ENCODE measurements at places on chromosomes 3 and 15.
A peak's percentile ranks its signal among the peaks of the same experiment; 100 is the strongest.

GRCh38 chr15:72827226-72827625 is 43.7 kb upstream of the ADPGK start:
- no peak for DNase-seq

DNA sequence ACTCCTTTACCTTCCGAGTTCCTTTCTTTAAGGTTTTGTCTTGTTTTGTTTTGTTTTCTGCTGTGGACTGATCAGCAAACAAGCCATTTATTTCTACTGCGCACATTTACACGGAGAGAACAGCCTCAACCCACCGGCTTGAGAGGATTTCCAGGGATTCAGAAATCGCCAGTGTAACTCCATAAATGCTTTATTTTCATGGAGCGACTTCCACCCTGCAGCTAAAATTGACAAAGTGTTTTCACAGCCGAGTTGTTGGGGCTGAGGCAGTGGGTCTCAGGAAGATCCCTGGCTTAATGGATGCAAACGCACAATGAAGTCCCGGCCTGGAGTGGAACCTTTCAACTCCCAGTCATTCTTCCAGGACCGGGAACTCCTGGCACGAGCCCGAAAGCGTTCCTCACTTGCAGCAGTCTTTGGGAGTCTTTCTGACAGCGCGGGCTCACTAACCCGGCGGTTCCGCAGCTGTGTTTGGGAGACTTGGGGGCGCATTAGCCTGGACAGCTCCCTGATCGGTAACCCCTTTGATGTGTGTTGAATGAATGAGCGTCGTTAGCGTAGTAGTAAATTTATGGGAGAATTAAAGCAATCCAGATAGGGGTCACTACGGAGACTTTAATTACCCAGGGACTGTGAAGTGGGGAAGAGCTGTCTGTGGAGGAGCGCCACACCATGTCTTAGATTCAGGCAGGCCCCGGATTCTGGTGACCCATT is 785 bp upstream of the MYRIP start:
- no peak for DNase-seq

DNA sequence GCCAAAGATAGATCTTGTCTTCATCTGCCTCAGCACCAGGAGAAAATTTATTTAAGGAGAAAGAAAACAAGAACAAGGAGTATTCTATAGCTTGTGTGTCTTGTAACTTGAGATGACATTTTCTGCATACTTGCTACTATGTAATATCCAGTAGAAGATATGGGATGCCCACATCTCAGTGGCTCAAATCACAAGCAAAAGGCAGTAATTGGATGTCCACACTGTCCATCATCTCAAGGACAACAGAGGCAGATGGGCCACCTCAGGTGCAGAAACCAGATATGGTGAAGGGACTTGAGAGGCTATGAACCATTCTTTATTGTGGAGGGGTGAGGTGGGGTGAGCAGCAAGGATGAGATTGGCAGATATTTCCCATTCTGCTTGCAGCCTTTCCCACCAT is 309.0 kb downstream of the GBE1 start:
- no peak for DNase-seq

DNA sequence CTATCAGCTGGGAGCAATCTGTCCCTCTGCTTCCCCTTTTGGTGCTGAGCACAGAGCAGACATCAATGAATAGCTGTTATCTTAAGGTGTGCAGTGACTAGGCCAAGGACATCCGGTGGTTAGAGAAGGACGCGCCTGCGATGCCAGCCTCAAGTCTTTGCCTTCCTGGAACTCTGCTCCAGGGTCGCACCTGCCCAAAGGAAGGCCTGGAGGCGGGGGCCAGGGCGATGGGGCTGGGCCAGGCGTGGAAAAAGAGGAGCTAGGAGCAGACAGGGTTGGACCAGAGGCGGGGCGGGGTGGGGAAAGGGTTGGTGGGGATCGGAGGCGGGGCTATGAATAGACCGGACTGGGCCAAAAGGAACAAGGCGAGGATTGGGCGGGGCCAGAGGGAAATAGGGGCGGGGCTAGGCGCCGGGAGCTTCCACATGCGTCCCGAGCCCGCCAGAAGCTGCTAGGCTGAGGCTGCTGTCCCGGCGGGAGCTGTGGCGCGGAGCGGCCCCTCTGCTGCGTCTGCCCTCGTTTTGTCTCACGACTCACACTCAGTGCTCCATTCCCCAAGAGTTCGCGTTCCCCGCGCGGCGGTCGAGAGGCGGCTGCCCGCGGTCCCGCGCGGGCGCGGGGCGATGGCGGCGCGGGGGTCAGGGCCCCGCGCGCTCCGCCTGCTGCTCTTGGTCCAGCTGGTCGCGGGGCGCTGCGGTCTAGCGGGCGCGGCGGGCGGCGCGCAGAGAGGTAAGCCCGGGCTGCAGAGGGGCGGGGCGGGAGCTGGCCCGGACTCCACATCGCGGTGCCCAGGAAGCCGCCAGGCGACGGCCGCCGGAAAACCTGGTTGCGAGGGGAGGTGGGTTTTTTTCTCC is at the start of gene CHRNA5:
Gene CHRNA5 (plus strand): TSS at position 424 of the 854 bp plus-strand sequence. CDS start 200 bp downstream, at position 624.
- DNase-seq: peak; percentile 7

DNA sequence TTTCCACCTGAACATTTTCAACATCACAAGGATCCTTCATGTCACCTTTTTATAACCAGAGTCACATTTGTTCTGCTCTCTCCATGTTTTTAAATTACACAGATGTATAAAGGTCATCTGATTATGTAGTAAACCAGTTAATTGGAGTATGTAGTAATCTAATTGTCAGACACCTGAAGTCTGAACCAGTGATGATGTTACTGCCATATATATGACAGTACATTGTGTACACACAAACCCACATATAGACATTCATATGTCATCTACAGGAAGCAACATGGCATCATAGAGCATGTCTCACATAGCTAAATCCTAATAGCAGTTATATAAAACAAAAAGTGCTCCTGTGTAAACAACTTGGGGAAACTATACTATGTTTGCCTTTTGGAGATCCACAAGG is 95.9 kb upstream of the PRR23C start:
- DNase-seq: no peak

DNA sequence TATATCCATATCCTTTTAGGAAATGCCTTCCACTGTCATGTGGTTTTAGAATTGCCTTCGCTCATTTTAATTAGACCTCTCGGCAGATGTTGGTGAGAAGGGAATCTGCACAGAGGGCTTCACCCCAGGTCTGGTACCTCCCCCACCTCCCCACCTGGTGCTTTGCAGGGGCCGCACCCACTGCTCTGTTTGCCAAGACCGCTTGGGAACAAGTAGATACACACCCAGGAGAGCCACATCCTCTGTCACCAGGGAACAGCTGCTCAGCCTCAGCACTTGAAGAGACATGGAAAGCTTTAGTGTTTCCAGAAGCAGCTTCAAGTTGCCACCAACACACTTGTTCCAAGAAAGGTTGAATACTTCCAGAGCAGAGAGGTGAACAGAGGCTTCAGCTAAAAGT is 21.8 kb downstream of the LRRC31 start:
- DNase-seq: no peak

GRCh38 chr15:38819387-38819950 is 254.9 kb upstream of the RASGRP1 start:
- DNase-seq: no peak

DNA sequence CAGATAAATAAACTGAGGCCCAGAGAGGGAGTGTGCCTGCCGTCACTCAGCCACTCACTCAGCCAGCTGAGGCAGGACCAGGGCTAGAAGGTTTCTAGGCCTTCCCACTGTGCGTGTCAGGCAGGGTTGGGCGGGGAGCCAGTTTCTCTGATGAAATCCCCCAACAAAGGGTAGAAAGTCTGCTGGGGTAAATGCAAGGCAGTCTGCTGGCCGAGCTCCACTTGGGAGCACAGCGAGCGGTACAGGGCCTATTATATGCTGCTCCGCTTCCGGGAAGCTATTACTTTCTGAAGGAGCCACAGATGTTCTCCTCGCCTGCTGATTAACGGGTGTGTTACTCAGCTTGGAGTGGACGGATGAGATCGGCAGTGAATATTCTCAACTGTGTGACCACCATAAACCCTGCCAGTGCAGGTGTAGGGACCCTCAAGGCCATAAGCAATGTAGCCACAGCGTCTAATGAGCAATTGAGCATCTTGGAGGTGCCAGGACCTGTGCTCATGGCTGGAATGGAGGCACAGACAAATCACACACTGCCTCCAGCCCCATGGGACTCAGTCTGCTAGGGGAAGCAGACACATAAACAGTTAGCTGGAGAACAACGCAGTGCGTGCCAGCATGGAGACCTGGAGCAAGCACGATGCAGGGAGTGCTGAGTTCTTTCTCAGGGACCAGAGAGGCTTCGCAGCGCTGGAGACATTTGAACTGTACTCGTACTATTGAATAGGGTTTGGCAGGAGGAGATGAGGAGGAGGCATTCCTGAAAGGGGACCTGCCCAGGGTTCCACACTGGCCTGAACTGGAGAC is 42.1 kb downstream of the CORO2B start:
- no peak for DNase-seq

- no peak for DNase-seq
Observed at GRCh38 chr3:122615303-122615702, 37.9 kb downstream of the PARP15 start.

DNA sequence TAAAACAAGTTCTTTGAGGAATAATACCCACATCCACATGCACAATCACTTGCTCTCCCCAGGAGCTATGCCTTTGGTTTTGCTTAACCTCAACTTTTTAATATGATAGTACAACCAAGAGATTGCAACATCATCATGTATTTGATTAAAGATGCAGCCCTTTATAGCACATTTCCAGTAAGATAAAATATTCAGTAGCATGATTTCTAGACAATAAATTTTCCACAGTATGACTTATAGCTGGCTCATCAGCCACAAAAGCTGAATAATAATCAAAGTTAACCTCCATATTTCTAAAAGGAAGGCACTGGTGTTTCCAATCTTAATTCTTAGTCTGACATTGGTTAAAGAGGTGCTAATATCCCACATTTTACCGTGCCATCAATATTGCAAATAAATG is 622.5 kb downstream of the TBL1XR1 start:
- DNase-seq: no peak

GRCh38 chr3:71978150-71978721 is 193.3 kb upstream of the PROK2 start:
- no peak for DNase-seq

DNA sequence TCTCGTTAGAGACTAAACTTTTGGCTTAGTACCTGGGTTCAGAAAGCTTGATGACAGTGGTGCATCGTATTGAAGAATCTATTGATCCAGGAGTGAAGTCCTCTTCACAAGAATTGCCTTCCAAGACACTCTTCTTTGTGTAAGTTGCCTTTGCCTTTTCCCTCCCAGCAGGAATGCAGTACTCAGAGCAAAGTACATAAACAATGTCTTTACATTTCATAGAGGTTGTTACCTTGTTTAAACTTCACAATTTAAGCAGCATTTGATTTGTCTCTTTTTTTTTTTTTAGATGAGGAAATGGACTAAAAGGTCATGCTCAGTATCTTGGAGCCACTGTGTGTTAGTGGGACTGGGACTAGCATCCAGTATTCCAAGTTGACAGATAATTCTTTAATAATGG is 9.9 kb downstream of the RAB7A start:
- no peak for DNase-seq

- peak; percentile 11 for DNase-seq
Observed at GRCh38 chr3:13391308-13391707, 28.8 kb downstream of the NUP210 start.

DNA sequence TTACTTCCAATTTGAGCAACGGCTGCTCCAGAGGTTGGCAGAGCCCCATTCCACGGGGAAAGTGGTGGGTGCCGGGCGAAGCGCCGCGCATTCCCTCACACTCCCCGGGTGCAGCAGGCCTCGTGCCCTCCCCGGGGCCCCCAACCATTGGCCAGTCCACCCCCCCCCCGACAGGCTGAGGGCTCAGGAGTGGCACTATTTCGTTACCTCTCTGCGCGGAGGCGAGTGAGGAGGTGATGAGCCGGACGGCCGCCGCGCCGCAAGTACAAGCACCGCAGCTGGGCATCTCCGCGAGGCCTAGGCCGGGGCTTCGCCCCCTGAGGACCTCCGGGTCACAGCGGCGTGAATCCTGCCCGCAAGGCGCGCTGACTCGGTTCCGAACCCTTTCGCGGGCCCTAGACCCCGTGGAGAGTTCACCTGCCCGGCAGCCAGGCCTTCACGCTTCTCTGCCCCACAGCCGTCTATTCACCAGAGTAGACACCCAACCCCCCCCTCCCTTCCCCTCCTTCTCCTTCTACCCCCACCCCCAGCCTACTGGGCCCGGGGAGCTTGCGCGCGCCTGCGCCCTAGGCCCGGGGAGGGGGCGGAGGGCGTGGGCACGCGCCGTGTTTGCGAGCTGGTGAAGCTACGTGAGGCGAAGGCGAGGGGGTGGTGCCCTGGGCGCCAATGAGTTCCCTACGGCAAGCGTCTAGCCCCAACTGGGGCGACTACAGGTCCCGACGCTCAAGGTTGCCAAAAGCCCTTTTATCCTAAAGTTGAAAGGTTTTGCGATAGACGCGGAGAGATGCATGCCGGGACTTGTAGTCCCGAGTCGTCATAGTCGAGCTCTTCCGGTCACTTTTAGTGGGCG is at the start of gene CLPX:
Gene CLPX (minus strand): TSS at position 475 of the 850 bp plus-strand sequence. CDS start 189 bp downstream, at position 286.
- DNase-seq: peak; percentile 96

GRCh38 chr3:14508966-14509795 is 31.0 kb downstream of the GRIP2 start:
- peak; percentile 25 for DNase-seq

DNA sequence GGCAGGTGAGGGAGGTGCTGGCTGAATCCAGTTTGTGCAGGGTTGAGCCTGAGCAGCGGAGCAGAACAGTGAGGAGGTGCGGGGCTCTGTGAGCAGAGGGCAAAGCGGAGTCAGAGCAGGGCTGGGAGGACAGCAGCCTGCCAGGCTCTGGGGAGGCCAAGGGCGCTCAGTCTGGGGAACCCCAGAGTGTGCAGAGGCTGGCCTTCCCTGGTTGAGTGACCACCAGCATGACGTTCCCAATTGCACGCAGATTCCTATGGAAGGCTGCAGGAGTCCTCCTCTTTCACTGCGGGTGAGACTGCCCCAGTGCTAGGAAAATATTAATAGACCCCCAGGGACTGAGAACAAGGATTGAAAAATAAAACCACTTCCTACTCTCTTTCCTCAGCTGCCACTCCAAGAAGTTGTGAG is 13.2 kb downstream of the MRAS start:
- DNase-seq: no peak

DNA sequence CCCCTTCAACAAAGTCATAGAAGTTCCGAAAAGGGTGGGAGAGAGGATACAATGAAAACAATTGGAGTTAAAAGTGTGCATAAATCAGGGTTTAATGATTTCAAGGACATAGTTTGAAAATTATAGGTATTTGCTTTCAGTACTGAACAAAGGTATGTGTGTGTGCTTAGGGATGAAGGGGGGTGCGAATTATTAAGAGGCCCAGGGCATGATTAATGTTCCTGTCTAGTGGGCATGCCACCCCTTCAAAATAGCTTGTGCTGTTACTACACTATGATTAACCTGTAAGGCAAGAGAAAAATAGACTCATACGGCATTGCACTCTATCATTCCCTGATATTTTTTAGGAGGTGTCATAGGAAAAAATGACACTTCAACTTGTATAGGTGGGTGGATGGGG is 731.6 kb downstream of the NAALADL2 start:
- DNase-seq: no peak

Data from CD4-positive, alpha-beta T cell treated with Interferon gamma for 1 hour (primary cell).